ENCODE measurements at places on chromosomes 6 and 20.
A peak's percentile ranks its signal among the peaks of the same experiment; 100 is the strongest.

- DNase-seq, result no peak
These were observed 364.1 kb upstream of the BTBD3 start for GRCh38 chr20:11553603-11554002.

DNA sequence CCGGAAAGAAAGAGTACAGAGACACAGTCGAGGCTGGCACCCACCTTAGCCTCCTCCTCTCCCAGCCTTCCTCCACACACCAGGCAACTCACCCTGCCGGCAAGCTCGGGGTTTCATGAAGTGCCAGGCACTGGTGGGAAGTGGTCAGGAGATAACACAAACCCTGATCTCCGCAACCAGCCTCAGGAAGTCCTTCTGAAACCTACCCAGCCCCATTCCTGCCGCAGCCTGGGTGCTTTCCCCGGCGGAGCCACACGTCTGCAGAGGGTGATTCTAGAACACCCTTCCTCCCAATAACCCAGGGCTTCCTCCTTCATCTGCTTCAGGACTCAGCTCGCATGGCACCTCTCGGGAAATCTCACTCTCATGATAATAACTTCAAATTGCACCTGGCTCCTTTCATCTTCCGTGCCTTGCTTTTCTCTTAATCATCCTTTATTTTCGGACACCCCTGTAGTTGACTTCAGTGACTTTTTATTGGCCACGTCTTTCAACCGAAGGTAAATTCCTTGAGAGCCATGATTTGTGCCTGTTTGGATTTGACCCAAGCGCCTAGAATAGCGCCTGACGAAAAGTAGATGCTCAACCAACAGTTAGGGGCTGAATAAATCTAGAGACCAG, 8.7 kb upstream of the HLA-E start:
- peak; percentile 59 for DNase-seq

DNA sequence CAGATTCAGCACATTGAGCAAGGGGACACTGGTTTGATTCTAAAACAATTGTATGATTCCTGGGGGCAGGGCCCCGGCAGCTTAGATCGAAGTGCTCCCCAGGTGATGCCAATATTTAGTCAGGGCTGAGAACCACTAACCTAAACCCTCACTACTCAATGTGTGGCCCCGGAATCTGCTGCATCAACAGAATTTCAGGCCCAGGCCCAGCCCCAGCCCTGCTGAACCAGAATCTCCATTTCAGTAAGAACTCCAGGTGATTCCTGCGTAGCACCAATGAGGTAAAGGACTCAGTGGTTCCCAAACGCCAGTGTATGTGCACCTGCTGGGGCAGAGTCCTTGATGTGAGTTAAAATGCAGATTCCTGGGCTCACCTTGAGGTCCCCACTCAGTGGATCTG, 152.8 kb upstream of the KCNG1 start:
- DNase-seq, result no peak

- peak; percentile 79 for DNase-seq
These were observed 31.9 kb downstream of the NSFL1C start for GRCh38 chr20:1434571-1435336.

GRCh38 chr20:54201268-54201846, 6.5 kb upstream of the PFDN4 start:
- no peak for DNase-seq

GRCh38 chr6:1764397-1764987, 154.8 kb downstream of the FOXC1 start:
- no peak for DNase-seq

GRCh38 chr6:105424175-105424783, 21.4 kb upstream of the PREP start:
- peak; percentile 69 for DNase-seq

GRCh38 chr6:12170351-12171092, 119.6 kb upstream of the EDN1 start:
- no peak for DNase-seq
